ENCODE measurements at places on chromosomes 2 and 18.

GRCh38 chr2:106706283-106706682, 179.7 kb downstream of the ST6GAL2 start:
- no peak for DNase-seq
- H3K36me3 ChIP-seq, result no peaks in the 10 kb centered on the region
- H3K27ac ChIP-seq, result no peak overlapping the region
- no peaks in the 10 kb centered on the region for H3K27me3 ChIP-seq

- H3K4me1 ChIP-seq, result peaks cover 7% of the 10 kb centered on the region
- H3K36me3 ChIP-seq, result no peaks in the 10 kb centered on the region
- H3K27me3 ChIP-seq, result no peaks in the 10 kb centered on the region
- no peak overlapping the region for H3K27ac ChIP-seq
- no peak for DNase-seq
These were observed 85.4 kb downstream of the MAIP1 start for GRCh38 chr2:200040831-200041230.

DNA sequence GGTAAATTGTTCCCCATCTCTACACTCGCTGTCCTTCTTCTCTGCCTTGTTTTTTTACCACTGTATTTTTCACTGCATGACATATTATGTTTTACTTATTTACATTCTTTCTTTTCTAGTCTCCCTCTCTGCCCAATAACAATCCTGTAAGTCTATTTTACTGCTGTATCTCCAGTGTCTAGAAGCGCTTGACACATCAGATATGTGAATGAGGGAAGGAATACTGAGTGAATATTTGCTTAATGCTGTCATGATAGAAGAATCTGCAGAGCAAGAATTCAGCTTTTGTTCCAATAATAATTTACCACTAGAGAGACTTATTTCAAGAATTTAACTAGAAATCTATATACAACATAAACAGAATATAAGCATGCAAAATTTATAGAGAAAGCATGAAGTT, 99.5 kb downstream of the GALNT13 start:
- H3K27ac ChIP-seq, result no peak overlapping the region
- no peaks in the 10 kb centered on the region for H3K4me1 ChIP-seq
- no peaks in the 10 kb centered on the region for H3K36me3 ChIP-seq
- DNase-seq, result no peak
- no peaks in the 10 kb centered on the region for H3K27me3 ChIP-seq
- H3K4me3 ChIP-seq, result no peak overlapping the region

GRCh38 chr18:47745227-47745626, 185.2 kb downstream of the SMAD2 start:
- H3K27me3 ChIP-seq, result no peaks in the 10 kb centered on the region
- H3K4me1 ChIP-seq, result no peaks in the 10 kb centered on the region
- no peak overlapping the region for H3K27ac ChIP-seq
- no peak for DNase-seq
- no peaks in the 10 kb centered on the region for H3K36me3 ChIP-seq

- H3K27me3 ChIP-seq, result no peaks in the 10 kb centered on the region
- no peaks in the 10 kb centered on the region for H3K4me1 ChIP-seq
These were observed 149.7 kb upstream of the HS6ST1 start for GRCh38 chr2:128468186-128468920.

GRCh38 chr2:104818264-104818663, 35.7 kb upstream of the POU3F3 start:
- DNase-seq, result no peak
- no peak overlapping the region for H3K27ac ChIP-seq
- no peaks in the 10 kb centered on the region for H3K4me1 ChIP-seq
- no peaks in the 10 kb centered on the region for H3K36me3 ChIP-seq
- H3K4me3 ChIP-seq, result no peak overlapping the region
- no peaks in the 10 kb centered on the region for H3K27me3 ChIP-seq

GRCh38 chr2:191501561-191502168, 176.3 kb upstream of the NABP1 start:
- DNase-seq, result no peak
- no peak overlapping the region for H3K27ac ChIP-seq
- peaks cover 10% of the 10 kb centered on the region for H3K4me1 ChIP-seq
- no peaks in the 10 kb centered on the region for H3K27me3 ChIP-seq
- no peaks in the 10 kb centered on the region for H3K36me3 ChIP-seq

- H3K4me3 ChIP-seq, result no peak overlapping the region
- no peaks in the 10 kb centered on the region for H3K27me3 ChIP-seq
- H3K36me3 ChIP-seq, result no peaks in the 10 kb centered on the region
- no peak for DNase-seq
These were observed 57.7 kb downstream of the ADNP2 start for GRCh38 chr18:80166725-80167124.
